ENCODE measurements at places on chromosomes 6 and 20.

DNA sequence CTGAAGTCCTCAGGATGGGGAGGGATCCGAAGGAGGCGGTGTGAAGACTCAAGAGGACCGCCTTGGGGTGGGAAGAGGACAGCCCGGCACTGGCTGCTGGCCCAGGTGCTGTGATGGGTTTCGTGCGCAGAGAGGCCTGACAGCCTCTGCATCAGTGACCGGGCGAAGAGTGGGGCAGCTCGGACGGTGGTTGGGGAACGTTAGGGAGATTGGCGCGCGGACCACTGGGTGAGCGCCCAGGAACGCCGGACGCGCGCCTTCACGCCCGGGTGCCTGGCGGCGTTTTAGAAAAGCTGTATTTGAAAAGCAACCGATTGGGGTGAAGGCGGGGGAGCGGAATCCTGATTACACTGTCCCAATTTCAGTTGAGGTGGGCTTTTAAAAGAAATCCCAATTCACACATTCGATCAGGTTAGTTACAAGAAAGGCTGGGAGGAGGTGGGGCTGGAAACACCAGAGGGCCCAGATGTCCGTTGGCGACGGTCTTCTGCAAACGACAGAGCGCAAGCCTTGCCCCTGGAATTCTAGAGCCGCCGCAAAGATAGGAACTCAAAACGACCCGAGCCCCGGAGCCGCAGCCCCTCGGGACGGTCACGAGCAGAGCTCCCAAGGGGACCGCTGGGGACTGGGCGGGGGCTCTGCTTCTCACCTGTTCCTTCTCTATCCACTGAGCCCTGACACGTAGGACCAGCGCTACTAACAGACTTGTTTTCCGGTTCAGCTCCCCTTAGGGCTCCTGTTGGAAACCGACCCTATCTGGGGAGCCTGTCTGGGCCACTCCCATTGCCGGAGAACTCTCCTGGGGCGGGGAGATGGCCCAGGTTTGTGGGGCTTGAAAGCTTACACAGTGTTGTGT lies 8.5 kb upstream of the TRIM40 start:
- DNase-seq = no peak

DNA sequence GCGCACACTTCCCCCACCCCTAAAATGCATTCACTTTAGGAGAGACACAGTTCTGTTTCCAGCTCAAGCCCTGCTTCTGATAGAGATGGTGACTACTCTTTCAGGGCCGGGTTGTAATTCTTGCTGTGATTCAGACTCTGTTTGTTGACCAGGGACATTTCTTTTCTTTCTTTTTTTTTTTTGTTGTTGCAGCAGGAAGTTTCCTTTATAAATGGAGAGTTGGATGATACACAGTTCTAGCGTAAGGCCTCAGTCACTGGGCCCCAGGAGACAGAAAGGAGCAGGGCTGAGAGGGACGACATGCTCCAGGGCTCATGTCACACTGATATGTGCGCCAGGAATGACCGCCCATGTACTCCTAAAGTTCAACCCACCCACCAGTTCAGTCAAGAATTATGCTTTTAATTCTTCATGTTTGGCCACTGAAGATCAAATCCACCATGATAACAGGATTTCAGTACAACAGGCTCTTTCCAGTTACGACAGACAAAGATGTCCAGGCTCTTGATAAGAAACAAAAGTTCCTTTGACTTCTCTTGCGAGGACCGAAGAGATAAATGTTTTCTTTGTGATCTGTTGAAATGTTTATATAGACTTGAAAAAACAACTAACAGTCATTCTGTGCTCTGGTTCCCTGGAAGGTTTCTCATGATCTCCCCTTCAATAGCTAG lies 142.5 kb downstream of the CD164 start:
- no peak for DNase-seq

GRCh38 chr6:155221086-155221485 lies 42.7 kb upstream of the CLDN20 start:
- DNase-seq = no peak

- DNase-seq = no peak
Measured at GRCh38 chr6:157143171-157143889, 180.0 kb downstream of the TMEM242 start.

- DNase-seq = peak; percentile 68
Measured at GRCh38 chr6:15365273-15365687, 119.4 kb downstream of the JARID2 start.

DNA sequence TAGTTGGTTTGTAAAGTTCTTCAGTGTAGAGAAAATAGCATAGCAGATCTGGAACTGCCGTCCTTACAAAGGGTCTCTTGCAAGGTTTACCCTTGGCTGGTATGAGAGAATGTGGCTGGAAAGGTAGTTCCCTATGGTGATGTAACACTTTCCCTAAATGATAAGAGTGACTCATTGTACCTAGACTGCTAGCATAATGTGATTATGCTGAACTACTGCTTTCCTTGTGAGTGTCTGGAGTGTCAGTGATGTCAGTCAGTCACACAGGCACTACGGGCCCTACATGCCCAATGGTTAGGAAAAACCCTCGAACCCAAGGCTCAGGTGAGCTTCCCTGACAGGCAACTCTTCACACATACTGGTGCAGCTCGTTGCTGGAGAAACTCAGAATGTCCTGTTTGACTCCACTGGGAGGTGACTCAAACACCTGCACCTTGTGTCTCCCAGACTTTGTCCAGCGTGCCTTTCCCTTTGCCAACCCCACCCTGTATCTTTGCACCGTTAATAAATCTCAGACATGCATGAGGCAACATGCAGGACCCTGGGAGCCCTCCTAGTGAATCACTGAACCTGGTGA lies 28.4 kb upstream of the LY86 start:
- DNase-seq = no peak

- DNase-seq = no peak
Measured at GRCh38 chr20:45576995-45577394, 2.1 kb downstream of the WFDC8 start.

DNA sequence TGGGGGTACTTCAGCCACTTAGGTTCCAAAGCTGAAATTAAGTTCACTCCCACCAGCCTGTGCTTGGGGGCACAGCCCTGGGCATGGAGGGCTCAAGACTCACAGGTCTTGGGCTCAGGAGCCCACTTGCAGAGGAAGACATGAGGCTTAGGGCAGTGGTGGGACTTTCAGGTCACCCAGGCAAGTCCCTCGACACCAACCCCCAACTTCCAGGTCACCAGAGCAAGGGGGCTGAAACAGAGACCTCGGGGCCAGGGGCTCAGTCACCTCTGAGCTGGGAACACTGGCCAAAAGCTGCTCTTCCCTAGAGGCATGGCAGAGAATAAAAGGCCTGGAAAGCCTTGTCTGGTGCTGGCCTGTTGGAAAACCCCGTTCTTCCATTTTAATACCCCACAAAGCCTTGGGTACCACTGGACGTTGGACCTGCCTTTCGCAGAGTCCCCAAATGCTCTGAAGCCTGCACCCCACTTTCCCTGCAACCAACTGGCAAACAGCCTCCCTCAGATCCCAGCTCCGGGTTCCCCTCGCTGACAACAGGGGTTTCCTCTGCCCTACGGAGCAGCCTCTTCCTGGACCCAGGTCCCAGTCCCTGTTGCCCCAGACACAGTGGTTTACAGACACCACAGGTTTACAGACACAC lies 160.9 kb upstream of the PMEPA1 start:
- DNase-seq = no peak

GRCh38 chr20:44570367-44570766 lies 12.0 kb upstream of the PKIG start:
- no peak for DNase-seq

- peak; percentile 77 for DNase-seq
Measured at GRCh38 chr6:28985462-28986164, 19.5 kb downstream of the ZNF311 start.

Data from GF-D8 (cell line).